Activated T-helper 1 cell treated with Interleukin-2 at 50 U/mL for 16 hours (primary cell): ENCODE measurements at places on chromosomes 12 and 14.

GRCh38 chr12:51070004-51070403, 13.4 kb downstream of the CSRNP2 start:
- no peak for DNase-seq

- DNase-seq = no peak
Observed at GRCh38 chr12:124217508-124218242, 77.2 kb upstream of the RFLNA start.

- no peak for DNase-seq
Observed at GRCh38 chr14:101018561-101019290, 115.2 kb upstream of the RTL1 start.

DNA sequence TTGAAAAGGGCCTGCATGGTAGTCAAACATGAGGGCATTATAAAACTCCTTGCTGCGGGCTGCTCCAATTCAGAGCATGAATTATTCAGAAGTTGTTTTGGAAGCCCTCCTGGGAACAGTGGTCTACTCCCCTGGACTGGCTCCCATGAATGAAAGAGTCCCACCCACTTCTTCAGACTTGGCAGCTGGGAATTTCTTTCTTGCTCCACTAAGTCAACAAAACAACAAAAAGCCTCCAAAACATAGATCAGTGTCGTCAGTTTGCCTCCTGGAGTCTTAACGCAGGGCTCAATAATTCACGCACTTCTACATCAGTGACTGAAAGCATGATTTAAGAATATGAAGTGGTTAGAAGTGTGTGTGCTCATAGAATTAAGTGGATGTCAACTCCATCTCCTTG, 37.9 kb downstream of the AKAP6 start:
- DNase-seq = no peak

DNA sequence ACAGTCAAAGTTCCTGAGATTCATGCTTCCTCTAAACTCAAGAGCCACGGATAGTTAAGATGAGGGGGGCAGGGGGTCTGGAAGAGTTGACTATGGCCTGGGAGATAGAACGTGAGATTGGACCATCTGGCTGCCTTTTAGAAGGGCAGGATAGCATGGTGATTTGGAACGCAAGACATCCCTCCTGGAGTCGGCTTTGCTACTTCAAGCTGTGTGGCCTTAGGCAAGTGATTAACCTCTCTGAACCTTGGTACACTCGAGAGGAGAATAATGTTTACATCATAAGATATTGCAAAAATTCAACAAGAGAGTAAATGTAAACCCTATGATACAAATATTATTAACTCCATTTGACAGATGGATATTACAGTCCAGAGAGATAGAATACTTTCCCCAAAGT, 49.7 kb downstream of the RPH3A start:
- DNase-seq = no peak

GRCh38 chr12:58341791-58342190, 400.4 kb downstream of the ATP23 start:
- DNase-seq = no peak

DNA sequence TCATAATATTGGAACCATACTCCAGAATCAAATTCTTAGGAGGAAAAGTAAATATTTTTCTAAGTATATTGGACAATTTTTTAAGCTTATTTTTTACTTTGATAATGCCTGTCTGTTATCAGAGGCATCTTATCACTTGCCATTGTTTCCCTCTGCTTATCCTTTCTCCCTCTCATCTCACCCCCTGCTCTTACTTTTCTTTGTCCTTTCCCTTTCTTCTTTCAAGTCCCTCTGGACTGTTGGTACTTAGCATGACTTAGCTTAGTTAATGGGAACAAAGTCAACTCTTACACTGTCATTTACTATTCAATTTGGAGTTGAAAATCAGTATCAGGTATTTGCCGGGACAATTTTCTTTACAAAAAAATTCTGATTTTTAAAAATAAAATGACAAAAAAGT, 45.2 kb downstream of the ABCD2 start:
- no peak for DNase-seq

DNA sequence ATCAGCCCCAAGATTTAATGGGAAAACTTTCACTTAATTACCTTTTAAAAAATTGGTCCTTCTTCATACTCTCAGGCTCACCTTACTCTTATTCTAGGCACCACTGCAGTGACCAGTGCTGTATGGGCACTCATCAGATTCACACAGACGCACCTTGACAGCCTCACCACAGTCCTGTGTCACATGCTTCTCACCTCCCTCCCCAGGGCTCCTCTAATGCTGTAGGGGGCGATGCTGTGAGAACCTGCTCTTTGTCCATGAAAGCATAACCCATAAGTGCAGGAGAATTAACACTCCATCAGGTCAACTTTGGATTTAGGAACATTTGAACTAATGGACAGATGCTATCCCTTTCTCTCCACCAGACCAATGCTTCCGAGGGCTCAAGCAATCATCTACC, 13.9 kb upstream of the PPP4R3A start:
- no peak for DNase-seq

- no peak for DNase-seq
Observed at GRCh38 chr14:68853749-68854148, 60.9 kb upstream of the ZFP36L1 start.

- DNase-seq = no peak
Observed at GRCh38 chr12:106000382-106001104, 138.2 kb downstream of the NUAK1 start.

GRCh38 chr12:68450947-68451260, 118.7 kb upstream of the MDM1 start:
- DNase-seq = no peak

- no peak for DNase-seq
Observed at GRCh38 chr14:71452987-71453386, 479.2 kb upstream of the RGS6 start.

DNA sequence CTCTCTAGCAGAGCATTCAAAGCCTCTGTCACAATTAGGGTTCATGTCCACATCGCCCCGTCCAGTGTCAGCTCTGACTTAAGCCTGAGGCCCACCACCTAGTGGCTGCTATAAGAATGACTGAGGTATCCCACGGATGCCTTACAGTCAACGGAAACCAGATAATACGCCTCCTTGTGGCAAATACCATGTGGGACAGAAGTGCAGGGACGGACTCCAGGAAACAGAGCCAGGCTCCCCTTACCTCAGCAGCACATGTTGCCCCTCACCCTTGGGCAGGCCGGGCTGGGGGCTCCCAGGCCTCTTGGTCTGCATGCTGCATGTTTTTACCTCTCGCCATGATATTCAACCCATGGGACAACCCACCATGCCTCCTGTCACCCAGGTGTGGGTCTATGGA, 86.3 kb downstream of the VWF start:
- no peak for DNase-seq

- no peak for DNase-seq
Observed at GRCh38 chr14:86714575-86714974, 1184.6 kb downstream of the FLRT2 start.

- no peak for DNase-seq
Observed at GRCh38 chr14:21039585-21040369, 2.4 kb upstream of the RNASE7 start.

GRCh38 chr14:44379292-44379977, 127.6 kb downstream of the FSCB start:
- no peak for DNase-seq

DNA sequence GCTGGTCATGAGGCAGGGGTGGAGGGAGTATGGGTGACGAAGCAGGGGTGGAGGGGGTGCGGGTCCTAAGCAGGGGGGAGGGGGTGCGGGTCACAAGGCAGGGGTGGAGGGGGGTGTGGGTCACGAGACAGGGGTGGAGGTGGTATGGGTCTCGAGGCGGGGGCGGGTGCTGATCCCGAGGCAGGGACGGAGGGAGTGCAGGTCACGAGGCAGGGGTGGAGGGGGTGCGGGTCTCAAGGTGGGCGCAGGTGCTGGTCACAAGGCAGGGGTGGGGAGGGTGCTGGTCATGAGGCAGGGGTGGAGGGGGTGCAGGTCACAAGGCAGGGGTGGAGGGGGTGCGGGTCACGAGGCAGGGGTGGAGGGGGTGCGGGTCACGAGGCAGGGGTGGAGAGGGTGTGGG, 56.5 kb downstream of the ITPK1 start:
- DNase-seq = no peak

- DNase-seq = no peak
Observed at GRCh38 chr14:92544051-92544720, 30.6 kb downstream of the RIN3 start.

DNA sequence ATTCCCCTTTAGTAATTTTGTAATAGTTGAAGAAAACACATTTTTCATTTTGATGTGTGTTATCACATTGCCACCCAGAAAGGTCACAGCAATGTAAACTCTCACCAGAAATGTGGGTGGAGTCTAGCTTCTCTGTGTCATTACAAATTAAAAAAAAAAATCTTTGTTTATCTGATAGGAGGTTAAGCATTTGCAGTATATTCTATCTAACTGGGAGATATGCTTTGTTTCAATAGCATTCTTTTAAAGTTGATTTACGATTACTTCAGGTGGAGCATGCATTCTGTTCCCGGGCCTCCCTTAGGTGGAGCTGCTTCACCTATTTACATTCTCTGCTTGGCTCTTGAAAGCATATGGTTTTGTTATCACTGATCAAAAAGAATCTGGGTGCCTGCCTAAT, 7.8 kb downstream of the ADIPOR2 start:
- DNase-seq = no peak
